ENCODE measurements at places on chromosomes 12 and 14.

GRCh38 chr12:26833743-26834490, 923 bp upstream of the ITPR2 start:
- peaks cover 6% of the 10 kb centered on the region for H3K27me3 ChIP-seq
- peaks cover 4% of the 10 kb centered on the region for H3K4me1 ChIP-seq
- no peak overlapping the region for H3K27ac ChIP-seq
- H3K36me3 ChIP-seq: no peaks in the 10 kb centered on the region
- peak; percentile 61 for DNase-seq

GRCh38 chr14:20797164-20797563, 5.5 kb downstream of the RNASE1 start:
- no peaks in the 10 kb centered on the region for H3K27me3 ChIP-seq
- no peak overlapping the region for H3K4me3 ChIP-seq
- H3K27ac ChIP-seq: no peak overlapping the region
- peaks cover 8% of the 10 kb centered on the region for H3K4me1 ChIP-seq

- H3K27ac ChIP-seq: no peak overlapping the region
- no peaks in the 10 kb centered on the region for H3K36me3 ChIP-seq
- H3K4me3 ChIP-seq: no peak overlapping the region
- no peaks in the 10 kb centered on the region for H3K27me3 ChIP-seq
- DNase-seq: no peak
- H3K4me1 ChIP-seq: no peaks in the 10 kb centered on the region
Measured at GRCh38 chr14:24913021-24913420, 136.9 kb downstream of the STXBP6 start.

- H3K27ac ChIP-seq: no peak overlapping the region
- H3K36me3 ChIP-seq: no peaks in the 10 kb centered on the region
- H3K4me3 ChIP-seq: no peak overlapping the region
- no peaks in the 10 kb centered on the region for H3K27me3 ChIP-seq
- DNase-seq: no peak
Measured at GRCh38 chr14:64974563-64974962, 2.4 kb upstream of the RAB15 start.

DNA sequence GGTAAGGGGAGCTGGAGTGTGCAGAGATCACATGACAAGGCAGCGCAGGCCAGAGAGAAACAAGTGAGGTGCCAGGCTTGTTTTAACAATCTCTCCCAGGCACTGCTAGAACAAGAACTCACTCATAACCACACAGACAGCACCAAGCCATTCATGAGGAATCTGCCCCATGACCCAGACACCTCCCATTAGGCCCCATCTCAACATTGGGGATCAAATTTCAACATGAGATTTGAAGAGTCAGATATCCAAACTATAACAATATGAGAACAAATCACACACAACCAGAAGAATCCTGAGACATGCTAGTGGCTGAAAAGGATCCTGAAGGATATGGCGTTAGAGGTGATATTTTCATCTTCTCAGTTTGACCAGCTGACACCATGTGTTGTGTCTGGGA, 21.9 kb downstream of the OR6J1 start:
- DNase-seq: no peak
- H3K4me1 ChIP-seq: no peaks in the 10 kb centered on the region
- no peaks in the 10 kb centered on the region for H3K27me3 ChIP-seq
- H3K36me3 ChIP-seq: no peaks in the 10 kb centered on the region

GRCh38 chr12:53055471-53056266, 5.8 kb downstream of the TNS2 start:
- peaks cover 2% of the 10 kb centered on the region for H3K27me3 ChIP-seq
- no peaks in the 10 kb centered on the region for H3K36me3 ChIP-seq
- H3K4me3 ChIP-seq: no peak overlapping the region
- no peak for DNase-seq
- peaks cover 17% of the 10 kb centered on the region for H3K4me1 ChIP-seq

- no peaks in the 10 kb centered on the region for H3K4me1 ChIP-seq
- DNase-seq: no peak
- no peaks in the 10 kb centered on the region for H3K27me3 ChIP-seq
- H3K27ac ChIP-seq: no peak overlapping the region
Measured at GRCh38 chr14:80977221-80977620, 21.8 kb downstream of the TSHR start.

DNA sequence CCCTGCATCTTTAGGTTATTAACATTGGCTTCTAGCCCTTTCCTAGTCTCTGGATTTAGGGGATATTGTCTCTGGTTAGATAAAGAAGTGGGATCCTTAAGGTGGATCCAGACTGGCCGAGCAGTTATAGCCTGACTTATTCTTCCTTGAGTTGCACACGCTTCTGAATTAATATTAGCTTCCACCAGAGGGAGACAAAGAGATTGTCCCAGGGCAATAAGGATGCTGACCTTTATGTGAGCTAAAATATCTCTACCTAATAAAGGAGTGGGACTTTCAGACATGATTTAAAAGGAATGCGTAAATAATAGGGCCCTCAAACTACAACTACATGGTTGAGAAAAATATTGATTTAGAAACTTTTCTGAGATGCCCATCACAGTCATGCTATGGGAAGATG, 139.7 kb downstream of the SLCO1B3 start:
- no peak overlapping the region for H3K27ac ChIP-seq
- no peaks in the 10 kb centered on the region for H3K36me3 ChIP-seq
- DNase-seq: no peak
- H3K4me3 ChIP-seq: no peak overlapping the region
- H3K27me3 ChIP-seq: no peaks in the 10 kb centered on the region

DNA sequence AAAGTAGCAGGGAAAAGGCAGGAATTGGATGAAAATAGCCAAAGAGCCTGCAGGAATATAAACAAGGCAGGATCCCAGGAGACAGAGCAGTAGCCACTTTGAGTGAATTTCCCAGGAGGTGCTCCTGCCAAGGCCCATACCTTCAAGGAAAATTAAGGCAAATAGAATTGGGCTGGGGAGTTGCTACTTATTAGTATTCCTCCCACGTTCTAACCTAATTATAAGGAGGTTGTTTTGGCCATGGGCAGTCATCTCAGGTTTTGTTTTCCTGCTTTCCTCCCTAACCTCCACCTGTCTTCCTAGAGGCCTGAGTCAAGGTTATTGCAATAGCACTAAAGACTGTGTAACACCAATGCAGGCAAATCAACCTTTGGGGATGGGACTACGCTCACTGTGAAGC, 73.1 kb downstream of the DAD1 start:
- H3K4me1 ChIP-seq: no peaks in the 10 kb centered on the region
- H3K27ac ChIP-seq: no peak overlapping the region
- H3K27me3 ChIP-seq: no peaks in the 10 kb centered on the region
- H3K4me3 ChIP-seq: no peak overlapping the region
- H3K36me3 ChIP-seq: no peaks in the 10 kb centered on the region

DNA sequence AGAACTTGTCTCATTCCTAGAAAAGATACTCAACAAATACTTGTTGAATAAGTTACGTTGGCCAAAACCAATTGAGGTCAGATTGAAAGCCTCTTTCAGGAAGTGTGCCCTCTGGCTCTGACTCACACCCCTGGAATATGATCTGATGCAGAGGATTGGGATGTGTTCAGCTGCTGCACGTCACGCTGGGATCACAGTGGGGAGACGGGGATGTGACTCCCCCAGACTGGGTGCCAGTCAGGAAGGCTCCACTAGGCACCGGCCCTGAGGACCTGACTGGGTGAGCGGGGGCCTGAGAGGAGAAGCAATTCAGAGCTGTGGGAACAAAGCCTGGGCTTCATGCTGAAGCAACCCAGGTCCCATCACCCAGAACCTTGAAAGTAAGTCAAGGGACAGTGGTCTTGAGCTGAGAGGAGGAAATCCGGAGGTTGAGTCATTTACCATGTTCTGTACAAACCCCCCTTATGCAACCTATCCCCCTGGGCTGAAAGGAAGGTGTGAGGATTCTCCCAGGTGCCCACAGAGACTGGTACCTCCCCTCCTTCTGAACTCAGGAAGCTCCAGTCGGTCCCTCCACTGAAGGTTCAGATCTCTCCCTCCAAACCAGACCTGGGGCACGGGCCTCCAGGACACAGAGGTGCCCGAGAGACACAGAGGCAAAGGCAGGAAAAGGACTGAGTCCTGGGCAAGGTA, 3.9 kb downstream of the CEBPE start:
- no peak overlapping the region for H3K4me3 ChIP-seq
- DNase-seq: no peak
- H3K36me3 ChIP-seq: no peaks in the 10 kb centered on the region
- no peaks in the 10 kb centered on the region for H3K27me3 ChIP-seq
- H3K4me1 ChIP-seq: peaks cover 14% of the 10 kb centered on the region

DNA sequence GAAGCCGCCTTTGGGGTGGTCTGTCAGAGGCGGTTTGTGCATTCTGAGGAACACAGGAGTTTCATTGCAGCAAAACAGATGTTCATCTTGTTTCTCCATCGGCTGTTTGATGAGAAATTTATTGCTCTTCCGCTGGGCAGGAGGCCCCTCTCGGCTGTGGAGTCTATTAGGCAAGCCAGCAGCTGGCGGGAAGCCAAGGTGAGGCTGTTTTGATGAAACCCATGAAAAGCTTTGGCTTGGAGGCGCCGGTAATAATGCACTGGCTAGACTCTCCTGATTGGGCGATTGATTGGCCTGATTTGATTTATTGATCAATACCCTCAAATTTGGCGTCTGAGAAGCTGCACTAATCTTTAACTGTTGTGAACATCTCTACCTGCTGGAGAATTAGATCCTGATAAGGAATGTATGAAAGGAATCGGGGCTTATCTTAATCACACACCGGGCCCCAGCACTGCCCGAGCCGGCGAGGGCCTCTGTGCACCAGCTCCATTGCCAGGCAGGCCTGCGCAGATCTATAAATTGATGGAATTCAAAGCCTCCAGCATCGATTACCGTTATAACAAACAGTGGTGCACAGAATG, 187.7 kb downstream of the PHETA1 start:
- H3K36me3 ChIP-seq: no peaks in the 10 kb centered on the region
- no peaks in the 10 kb centered on the region for H3K4me1 ChIP-seq
- no peaks in the 10 kb centered on the region for H3K27me3 ChIP-seq
- no peak overlapping the region for H3K4me3 ChIP-seq
- DNase-seq: no peak

DNA sequence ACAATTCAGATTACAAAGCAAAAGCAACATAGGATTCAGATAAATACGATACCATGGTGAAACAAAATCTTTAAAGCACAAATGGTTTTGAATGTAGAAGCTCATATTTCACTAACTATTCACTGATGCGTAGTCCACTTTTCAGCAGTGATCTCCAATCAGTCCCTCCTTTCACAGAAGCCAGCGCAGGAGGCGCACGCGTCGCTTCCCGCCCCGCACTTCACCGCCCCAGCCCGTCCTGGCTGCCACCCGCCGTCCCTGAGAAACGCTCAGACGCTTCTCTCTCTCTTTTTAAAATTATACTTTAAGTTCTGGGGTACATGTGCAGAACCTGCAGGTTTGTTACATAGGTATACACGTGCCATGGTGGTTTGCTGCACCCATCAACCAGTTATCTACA, 19.8 kb upstream of the CHFR start:
- H3K27me3 ChIP-seq: no peaks in the 10 kb centered on the region
- peaks cover 6% of the 10 kb centered on the region for H3K4me1 ChIP-seq
- H3K27ac ChIP-seq: no peak overlapping the region

DNA sequence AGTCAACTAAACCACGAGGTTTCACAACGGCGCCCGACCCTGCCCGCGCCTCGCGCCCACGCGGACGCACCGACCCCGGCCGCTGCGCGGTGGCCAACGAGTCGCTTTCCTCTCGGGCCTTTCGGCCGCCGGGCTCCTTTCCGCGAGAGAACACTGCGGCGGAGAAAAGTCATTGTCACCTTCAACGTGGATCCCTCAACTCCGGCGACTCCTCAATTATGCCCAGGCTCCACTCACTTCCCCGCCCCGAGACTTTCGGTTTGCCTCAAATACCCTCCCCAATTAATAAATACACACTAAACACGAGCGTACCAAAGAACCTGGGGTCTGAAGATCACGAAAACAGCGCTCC, 450 bp downstream of the SINHCAF start:
- H3K27me3 ChIP-seq: no peaks in the 10 kb centered on the region
- peak overlapping the region; percentile 94 for H3K27ac ChIP-seq
- H3K4me1 ChIP-seq: peaks cover 4% of the 10 kb centered on the region
- no peaks in the 10 kb centered on the region for H3K36me3 ChIP-seq
